ENCODE measurements at places on chromosomes 2 and 18.

GRCh38 chr2:115480741-115481140 is 1038.3 kb downstream of the DPP10 start:
- DNase-seq, result no peak

DNA sequence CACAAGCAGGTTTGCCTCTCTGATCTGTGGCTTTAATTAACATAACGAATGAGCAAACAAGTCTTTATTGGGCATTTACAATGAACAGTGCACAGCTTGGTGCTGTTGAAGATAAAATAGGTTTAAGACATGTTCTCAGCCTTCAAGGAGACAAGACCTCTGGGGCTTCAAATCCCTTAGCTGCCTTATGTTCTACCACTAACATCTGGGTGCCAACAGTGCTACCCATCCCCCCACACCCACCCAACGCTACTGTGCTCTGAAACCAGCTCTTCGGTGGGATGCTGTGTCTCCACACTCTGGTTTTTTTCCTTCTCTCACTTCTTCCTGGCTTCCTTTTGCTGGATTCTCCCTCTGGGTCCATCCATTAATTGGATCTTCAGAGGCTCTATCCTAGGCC is 14.1 kb upstream of the B3GNT2 start:
- no peak for DNase-seq

DNA sequence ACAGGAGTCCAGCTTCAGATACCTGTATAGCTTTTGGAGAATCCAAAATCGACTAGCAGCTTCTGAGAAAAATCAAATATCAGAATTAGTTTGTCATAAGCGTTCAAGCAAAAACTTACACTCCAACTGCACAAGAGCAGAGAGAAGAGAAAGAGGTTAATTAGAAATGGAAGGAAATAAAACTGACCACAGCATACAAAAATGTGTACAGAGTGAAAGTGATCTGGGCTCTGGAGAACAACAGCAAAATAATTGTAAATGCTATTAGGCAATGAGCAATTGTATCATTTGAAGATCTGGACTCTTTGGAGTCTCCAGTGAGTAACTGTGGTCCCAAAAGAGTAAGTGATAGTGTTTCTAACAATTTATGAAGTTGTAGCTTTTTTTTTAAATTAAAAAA is 867.3 kb downstream of the TRIB2 start:
- DNase-seq, result no peak

DNA sequence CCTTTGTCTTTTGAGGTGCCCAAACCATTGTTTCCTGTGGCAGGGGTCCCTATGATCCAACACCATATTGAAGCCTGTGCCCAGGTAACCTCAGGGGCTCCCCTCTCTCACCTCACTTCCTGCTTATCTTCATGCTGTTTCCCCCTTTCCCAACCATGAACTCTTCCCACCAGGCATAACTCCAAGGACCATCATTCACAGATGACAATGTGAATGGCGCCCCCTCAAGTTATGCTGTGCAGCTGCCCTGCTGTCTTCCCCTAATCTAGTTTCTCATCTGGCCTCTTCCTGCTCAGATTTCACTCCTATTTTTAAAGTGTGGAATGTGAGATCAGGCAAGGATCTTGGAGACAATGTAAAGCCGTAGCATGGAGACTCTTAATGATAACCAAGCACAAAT is 1.4 kb downstream of the GMPPA start:
- no peak for DNase-seq

DNA sequence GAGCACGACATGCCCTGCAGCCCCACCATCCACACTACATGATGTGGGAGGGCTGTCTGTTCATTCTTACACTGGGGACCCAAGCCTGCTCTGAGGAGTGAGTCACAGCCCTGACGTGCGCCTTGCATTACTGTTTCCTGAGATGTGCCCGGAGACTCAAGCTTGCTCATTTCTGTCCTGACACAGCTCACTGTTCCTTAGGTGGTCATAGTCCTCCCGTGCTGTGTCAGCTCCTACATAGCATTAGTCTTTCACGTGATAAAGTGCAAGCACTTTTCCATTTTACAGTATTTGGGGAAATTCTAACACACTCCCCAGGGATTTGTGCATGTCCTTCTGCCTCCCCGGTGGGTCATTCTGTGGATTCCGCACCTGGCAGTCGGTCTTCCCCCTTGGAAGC is 46.2 kb upstream of the TRIM43B start:
- DNase-seq, result no peak

DNA sequence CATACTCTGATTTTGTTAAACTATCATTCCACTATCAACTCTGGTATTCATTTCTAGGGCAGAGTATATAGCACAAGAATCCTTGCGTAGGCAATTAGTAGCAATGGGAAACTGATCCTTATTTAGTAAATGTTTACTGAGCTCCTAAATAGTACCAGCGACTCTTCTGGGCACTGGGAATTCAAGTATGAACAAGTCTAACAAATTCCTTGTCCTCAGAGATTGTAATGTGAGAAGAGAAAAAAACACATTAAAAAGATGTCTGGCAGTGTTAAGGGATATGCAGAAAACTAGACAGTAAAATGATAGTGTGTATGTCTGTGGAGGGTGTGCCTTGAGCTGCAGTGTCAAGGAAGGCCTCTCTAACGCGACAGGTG is 721 bp downstream of the METTL5 start:
- DNase-seq, result no peak

GRCh38 chr2:174510583-174511189 is 23.9 kb upstream of the GPR155 start:
- no peak for DNase-seq

- DNase-seq, result no peak
These were observed 355.8 kb downstream of the ARL6IP6 start for GRCh38 chr2:153074207-153074606.

DNA sequence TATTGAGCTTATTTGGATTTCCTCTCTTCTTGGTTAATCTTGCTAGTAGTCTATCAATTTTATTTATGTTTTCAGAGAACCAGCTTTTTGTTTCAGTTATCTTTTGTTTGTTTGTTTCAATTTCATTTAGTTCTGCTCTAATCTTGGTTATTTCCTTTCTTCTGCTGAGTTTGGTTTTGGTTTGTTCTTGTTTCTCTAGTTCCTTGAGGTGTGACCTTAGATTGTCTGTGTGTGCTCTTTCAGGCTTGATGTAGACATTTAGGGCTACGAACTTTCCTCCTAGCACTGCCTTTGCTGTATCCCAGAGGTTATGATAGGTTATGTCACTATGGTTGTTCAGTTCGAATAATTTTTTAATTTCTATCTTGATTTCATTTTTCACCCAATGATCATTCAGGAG is 141.6 kb downstream of the ZNF236 start:
- no peak for DNase-seq

- peak; percentile 69 for DNase-seq
These were observed 37.6 kb upstream of the SLC4A10 start for GRCh38 chr2:161586517-161587167.

DNA sequence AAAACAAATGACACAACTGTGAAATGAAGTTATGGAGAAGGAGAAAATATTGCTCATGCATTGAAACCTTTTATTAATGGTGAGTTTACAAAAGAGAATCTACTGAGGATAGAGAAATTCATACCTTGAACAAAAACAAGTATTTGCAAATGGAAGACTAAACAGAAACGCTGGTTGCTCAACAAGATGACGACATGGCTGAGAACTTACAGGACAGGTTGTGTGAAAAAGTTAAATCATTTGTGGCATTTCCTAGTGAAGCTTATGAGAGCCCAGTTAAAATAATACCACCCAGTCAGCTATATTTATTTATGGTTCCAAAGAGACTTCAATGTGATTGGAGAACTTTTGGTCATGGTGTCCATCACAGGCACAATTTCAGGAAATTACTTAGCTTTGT is 148.6 kb upstream of the PKDCC start:
- no peak for DNase-seq

DNA sequence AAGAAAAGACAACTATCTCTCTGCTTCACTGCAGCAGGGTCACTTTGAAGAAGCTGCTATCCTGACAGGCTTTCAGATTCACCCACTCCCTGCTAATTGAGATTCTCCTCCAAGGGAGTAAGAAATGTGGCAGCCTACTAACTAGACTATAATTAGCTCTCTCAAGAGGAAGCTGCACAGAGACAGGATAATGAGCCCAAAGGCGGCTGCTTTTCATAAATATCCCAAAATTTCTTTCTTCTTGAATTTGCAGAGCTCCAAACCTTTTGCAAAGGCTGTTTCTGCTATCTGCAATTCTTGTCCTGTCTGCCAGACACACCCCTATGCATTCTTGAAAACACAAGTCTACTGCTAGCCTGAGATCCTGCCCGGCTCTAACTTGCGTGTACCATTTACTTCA is 54.0 kb upstream of the RNU4ATAC start:
- no peak for DNase-seq

- no peak for DNase-seq
These were observed 149.7 kb downstream of the MREG start for GRCh38 chr2:215863687-215864086.

DNA sequence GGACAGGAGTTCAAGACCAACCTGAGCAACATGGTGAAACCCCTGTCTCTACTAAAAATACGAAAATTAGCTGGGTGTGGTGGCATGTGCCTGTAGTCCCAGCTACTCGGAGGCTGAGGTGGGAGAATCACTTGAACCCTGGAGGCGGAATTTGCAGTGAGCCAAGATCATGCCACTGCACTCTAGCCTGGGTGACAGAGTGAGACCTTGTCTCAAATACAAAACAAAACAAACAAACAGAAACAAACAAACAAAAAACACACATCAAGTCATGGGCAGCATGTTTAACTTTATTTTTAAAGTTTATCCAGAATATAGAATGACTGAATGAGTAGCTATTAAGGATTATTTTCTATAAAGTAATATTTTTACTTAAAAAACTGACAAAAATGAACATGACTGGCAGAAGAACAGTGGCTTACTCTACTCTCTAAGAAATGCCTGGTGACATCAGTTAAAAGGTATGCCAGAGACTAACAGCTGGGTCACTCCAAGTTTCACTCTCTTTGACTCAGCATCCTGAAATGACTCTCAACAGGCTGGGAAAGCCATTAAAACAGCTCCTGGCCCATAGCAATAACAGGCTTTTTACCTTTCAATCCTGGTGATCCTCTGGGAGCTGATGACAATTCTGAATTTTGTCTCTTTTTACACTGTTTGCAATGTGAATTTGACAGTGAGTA is 281.6 kb upstream of the STON1 start:
- DNase-seq, result peak; percentile 90

DNA sequence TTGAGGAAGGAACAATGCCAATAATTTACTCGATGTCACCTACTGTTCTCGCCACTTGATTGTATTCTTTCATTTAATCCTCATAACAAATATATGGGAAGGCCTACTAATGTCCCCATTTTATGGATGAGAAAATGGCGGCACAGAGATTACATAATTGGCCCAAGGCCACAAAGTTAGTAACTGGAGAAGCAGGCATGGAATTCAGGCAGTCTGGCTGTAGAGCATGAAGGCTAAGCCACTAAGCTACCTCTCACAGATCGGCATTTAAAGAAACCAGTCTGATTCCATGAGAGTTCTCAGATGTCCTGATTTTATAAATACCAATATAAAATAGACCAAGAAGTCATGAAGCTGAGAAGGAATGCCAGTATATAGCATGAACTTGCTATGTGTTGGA is 121.8 kb upstream of the EPAS1 start:
- DNase-seq, result no peak

GRCh38 chr2:172639256-172639655 is 83.4 kb downstream of the PDK1 start:
- no peak for DNase-seq

GRCh38 chr2:148613231-148614013 is 31.1 kb upstream of the EPC2 start:
- no peak for DNase-seq

- DNase-seq, result no peak
These were observed 62.8 kb upstream of the DTNA start for GRCh38 chr18:34647251-34647650.
